ENCODE measurements at places on chromosomes 1 and 21.

- no peak for DNase-seq
These were observed 89.2 kb upstream of the POU3F1 start for GRCh38 chr1:38135625-38136414.

GRCh38 chr1:243621973-243622372, 228.1 kb downstream of the AKT3 start:
- no peak for DNase-seq

DNA sequence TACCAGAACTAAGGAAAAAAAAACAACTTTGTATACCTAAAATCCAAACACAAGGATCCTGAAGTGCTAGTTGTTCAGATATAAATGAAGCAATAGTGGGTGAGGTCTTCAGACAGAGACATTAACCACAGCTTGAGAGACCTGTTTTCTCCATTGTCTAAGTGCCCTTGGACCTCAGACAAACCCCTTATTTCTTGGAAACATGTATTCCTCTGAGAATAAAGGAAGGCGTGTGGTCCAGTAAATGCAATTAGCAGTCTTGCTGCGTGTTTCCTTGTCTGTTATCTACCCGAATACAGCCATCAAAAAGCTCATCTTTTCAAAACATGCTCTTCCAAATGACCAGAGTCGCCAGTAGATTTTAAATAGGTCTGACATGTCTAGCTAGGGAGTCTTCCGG, 291.1 kb upstream of the NFIA start:
- DNase-seq, result peak; percentile 86

DNA sequence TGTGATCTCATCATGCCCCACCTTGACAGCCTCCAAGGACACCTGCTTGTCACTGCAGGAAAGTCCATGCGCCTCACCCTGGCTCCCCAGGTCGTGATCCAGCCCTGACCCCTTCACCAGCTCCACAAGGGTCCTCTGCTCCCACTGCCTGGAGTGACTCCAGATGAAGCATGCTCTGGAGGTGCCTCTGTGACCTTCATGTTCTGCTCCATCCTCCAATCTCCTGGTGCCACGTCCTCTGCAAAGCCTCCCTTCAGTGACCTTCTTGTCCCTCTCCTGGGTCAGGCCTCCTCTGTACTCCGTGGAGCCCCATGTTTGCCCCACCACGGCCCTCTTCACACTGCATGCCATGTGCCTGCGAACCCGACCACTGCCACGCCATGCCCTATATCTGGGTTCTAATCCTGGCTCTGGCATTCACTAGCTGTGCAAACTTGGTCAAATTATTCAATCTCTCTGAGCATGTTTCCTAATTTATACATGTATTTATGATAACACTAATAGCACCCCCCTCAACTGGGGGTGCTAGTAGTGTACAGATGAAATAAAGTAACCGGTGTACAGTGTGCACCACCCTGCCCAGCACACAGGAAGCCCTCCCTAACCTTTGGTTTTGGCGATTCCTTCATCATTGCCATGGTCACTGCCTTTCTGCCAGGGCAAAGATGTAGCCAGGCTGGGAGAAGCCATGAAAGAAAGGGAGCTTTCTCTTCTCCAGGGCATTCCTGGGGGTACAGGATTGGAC, 77.4 kb downstream of the STUM start:
- no peak for DNase-seq

- no peak for DNase-seq
These were observed 49.7 kb upstream of the CCDC27 start for GRCh38 chr1:3702528-3702927.

GRCh38 chr1:200153277-200154055, 126.0 kb downstream of the NR5A2 start:
- DNase-seq, result no peak

DNA sequence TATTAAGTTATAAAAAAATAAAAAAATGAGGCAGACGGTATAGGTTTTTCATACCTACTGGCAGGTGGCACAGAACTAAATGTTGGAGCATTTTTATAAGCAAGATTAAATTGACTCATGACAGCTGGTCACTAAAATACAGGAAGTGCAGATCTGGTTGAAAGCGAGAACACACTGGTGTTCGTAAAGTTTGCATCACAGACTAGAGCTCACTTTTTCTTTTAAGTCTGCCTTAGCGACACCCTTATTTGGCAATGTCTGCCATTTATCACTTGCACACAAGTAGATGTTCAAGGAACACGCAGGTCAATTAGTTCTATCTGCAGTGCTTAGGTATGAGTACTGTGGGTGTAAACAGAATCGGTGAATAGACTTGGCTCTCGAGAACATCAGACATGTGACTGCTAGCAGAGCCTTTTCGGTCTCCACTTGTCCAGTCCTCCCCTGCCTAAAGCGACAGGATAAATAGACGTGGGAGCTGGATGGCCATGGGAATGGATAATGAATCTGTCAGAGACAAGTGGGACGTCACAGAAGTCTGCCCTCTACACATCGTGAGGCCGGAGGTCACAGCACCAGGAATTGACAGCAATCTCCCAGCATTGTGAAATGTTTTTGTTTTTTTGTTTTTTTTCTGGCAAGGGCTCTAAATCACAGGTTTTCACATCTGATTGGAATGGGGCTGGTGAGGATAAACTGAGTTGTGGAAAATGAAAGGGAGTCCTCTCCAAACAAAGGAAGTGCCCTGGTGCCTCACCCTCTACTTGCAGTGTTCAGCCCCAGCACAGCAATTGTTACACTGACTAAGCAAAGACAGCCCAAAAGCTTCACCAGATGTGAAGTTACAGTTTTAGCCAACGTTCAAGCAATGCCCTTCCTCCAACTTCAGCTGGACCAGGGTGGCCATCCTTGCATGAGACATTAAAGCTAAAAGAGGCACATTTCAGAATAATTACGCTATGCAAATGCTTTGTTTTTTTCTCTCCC, 248.9 kb downstream of the NTNG1 start:
- no peak for DNase-seq

DNA sequence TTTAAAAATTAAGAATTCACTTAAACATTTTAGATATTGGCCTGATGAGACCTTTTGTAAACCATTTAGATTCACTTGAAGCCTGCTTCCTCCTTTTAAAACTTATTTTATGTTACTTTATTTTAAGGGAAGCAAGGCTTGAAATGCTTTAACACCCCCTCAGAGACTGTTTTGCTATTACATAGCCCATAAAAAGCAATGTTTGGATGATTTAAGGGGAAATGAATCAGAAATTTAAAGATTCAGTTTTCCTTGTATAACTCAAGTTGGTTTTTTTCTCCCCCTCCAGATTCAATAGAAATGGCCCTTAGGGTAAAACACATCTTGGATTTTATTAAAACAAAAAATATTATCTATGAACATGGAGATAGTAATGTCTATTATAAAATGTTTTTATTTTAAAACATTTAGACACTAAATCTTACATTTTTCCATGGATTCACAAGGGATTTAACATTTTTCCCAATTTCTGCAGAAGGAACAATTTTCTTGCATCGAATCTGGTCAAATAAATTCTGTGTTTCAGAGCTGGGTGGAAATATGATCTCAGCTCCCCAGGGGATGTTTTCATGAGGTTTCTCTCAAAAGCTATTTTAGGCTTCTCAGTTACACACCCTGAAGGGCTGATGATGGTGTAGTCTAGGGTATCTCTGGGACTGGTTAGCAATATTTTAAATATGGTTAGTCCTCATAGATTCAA, 69.3 kb upstream of the WARS2 start:
- DNase-seq, result no peak

DNA sequence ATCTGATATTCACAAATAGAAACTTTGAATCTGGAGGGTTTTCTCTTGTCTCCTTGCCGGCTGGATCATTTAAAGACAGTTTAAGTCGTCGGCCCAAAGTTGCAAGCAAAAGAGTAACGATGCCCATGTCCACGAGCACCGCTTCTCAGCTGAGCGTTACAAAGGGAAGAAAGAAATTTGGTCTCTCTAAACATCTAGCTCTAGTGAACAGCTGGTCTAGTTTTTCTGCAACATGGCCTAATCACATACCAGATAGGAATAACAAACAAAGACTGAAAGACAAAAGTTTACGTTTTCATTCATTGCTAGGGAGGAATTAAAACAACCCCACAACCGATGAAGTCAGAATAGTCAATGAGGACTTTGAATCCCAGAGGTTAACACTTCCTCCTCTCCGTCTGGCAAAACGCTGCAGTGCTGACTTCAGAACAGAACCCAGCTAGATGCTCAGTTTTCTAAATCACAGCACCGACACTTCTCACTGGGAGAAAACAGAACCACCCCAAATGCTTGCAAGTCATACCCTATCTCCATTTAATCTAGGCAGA, 69.4 kb downstream of the NTPCR start:
- no peak for DNase-seq

DNA sequence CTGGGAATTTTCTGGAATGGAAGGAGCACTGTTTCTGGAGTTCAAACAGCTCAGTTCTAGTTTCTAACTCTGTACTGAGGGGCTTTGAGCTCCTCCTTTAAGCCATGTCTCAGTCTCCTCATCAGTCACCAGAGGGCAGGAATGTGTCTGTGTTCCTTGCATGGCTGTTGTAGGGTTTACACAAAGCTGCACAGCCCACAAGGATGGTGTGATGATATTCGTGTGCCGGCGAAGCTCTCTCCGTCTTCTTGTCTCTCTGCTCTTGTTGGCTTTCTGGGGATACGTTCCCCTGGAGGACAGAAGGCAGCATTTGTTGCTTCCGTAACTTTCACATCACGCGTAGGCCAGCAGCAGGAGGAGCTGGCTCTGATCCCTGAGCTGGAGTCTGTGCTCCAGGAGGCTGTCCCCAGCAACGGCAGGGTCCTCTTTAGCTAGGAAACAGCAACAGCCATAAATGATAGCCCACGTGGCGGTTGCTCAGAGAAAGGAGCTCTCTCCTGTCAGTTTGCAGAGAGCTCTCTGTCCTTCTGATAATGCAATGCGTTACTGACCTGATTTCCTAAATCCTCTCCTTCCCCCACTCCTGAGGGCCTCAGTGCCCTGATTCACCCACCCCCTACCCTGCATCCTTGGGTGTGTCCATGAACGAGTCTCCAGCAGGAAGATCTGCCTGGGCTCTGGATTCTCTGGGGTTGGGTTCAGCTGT, 189.2 kb upstream of the VAMP3 start:
- DNase-seq, result no peak

DNA sequence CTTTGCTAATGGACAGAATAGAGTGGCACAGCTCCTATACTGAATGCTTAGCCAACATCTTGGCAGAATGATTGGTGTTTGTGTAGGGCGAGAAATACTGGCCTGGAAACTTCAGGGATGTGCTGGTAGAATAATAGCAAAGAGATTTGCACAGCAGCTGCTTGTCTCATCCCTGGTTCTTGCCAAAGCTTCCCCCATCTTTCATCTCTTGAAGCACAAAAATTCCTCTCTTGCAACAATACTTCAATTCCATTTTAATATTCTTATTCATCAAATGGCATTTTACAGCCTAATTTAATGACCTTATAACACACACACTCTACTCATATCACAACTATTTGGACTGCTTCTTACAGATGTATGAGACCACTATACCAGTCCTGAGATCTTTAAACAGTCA, 37.7 kb downstream of the LHX8 start:
- DNase-seq, result no peak

- no peak for DNase-seq
These were observed 21.1 kb upstream of the SLC45A3 start for GRCh38 chr1:205701420-205701819.

DNA sequence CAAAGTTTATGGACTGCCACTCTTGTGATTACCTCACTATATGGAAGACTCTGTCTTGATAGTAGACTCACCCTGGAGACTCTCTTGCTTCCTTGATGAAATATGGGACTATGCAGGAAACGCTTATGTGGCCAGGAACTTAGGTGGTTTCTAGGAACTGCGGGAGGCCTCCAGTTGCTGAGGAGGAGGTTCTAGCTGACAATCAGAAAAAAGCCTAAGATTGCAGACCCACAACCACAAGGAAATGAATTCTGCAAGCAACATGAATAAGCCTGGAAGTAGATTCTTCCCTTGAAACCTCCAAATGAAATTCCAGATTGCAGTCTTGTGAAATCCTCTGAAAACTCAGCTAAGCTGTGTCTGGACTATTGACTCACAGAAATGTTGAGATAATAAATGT, 88.9 kb upstream of the COL11A1 start:
- DNase-seq, result no peak

DNA sequence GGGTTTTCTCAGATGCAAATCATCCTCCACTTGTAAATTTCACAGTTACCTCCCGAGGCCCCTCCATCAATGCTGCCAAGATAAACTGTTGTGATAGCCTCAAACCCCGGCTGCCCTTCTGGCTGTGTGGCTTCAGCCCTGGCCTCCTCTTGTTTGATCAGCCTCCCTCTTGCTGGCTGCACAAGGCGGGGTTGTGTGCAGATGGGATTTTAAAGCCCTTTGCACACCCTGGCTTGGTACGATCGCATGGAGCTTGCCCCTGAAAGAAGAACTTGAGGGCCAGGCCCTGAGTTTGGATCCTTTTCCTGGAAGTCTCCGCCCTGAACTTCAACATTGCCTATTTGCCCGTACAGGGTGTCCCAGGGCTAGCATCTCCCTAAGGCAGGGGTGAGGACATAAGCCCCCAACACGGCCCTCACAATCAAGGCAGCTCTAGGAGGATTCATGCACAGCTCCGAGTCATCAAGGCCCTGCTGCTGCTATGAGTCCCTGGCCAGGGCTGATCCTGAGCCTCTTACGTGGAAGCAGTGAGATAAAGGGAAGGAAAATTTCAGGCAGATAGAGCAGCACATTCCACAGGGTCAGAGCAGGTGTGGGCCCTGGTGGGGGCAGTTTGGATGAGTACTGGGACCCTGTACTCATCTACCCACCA, 181.2 kb upstream of the VAMP3 start:
- no peak for DNase-seq

- DNase-seq, result no peak
These were observed 480.2 kb downstream of the COL11A1 start for GRCh38 chr1:102628109-102628613.
